Calu3 (cell line): ENCODE measurements at places on chromosomes 3 and 15.

DNA sequence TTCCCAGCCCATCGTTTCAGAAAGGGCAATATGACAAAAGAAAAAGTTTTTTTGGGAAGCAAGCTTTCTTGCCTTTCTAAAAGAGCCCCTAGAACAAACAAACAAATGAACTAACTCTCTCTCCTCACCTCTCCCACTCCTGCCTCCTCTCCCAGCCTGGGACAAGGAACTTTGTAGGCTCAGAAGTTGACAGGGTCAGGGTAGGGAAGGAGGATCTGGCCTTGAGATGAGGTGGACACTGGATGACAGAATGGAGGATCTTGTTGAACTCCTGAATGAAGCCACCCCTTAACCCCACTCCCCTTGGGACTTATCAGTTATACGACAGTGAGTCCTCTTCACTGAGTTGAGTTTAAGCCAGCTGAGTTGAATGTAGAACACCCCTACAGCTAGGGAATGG, 1.6 kb upstream of the ITGA11 start:
- DNase-seq: no peak

- peak; percentile 32 for DNase-seq
These were observed 21.0 kb downstream of the PTH1R start for GRCh38 chr3:46898321-46899150.

- peak; percentile 43 for DNase-seq
These were observed 82.9 kb upstream of the GSK3B start for GRCh38 chr3:120177151-120177550.

DNA sequence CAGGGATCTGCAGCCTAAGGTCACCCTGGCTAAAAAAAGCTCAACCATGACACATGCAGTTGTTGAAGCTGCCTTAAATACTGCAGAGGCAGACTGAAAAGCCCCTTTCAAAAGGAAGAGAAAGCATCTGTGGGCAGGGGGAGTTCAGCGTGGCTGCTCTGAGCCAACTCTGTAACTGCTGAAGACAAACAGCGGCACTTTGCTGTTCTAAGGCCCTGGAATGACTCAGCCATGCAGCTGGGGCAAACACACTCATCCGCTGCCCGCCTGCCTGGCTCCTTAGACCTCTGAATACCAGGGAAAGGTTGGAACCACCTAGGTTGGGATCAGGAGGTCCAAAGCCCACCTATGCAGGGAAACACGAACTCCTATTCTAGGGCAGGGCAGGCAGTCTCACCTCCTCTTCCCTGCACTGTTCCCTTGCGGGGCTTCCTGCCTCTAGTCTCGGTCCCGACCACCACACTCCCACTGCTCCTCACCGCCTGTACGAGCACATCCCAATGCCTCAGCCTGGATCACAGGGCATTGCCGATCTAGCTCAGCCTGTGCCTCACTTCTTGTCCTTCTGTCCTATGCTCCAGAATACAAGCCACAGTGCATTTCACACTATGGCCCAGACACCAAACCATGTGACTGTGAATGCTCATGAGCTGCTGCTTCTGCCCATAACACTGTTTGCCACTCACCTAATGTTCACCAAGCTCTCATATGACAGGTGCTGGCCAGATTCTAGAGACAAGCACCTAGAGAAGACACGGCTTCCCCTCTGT, 6.6 kb upstream of the MUSTN1 start:
- DNase-seq: no peak

GRCh38 chr3:173552526-173552925, 155.0 kb downstream of the NLGN1 start:
- no peak for DNase-seq

DNA sequence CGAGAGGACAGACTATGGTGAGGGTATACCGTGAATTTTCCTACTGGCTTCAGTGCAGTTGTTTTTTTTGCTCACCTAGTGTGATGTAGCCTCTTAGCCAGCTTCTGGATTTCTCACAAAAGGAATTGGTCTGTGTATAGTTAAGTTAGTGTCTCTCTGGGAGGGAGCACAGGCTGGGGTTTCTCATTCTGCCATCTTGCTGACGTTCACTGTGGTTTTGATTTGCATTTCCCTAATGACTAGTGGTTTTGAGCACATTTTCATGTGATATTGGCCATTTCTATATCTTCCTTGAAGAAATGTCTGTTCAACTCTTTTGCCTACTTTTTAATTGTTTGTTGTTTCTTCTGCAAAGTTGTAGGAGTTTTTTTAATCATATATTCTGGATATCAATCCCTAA, 2.2 kb upstream of the CD86 start:
- no peak for DNase-seq

DNA sequence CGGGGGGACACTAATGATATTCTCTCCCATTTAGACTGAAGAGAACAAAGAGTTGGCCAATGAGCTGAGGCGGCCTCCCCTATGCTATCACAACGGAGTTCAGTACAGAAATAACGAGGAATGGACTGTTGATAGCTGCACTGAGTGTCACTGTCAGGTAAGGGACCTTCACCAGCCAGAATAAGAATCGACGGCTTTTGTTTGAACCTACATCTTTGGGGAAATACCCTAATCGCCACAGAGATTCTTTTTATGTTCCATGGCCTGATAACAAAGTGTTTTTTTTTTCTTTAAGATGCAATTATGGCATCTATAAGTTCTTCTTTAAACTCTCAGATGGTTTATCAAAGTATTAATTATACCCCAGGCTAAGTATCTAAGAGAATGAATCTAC, 3.4 kb downstream of the THBS1 start:
- DNase-seq: no peak

- DNase-seq: no peak
These were observed 22.0 kb downstream of the WNT7A start for GRCh38 chr3:13857702-13858380.

- no peak for DNase-seq
These were observed 8.8 kb downstream of the FILIP1L start for GRCh38 chr3:100105501-100105900.

DNA sequence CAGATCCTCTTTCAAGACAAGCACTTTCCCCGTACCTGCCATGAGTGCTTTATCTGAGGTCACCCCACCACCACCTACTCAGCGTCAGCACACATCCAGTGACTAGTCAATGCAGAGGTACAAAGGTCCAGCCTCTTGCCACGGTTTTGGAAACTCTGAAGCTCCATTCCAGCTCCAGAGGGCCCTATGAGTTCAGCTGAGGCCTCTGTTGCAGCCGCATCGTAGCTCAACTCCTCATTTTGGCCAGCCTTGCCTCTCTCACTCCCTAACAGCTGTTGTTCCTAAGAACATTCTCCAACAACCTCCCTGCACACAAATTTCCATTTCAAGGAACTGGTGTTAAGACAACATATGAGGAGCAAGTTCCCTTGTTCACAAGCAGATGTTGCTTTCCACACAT, 405.1 kb upstream of the PROK2 start:
- no peak for DNase-seq

- no peak for DNase-seq
These were observed 56.8 kb downstream of the DNAH1 start for GRCh38 chr3:52372822-52373504.

DNA sequence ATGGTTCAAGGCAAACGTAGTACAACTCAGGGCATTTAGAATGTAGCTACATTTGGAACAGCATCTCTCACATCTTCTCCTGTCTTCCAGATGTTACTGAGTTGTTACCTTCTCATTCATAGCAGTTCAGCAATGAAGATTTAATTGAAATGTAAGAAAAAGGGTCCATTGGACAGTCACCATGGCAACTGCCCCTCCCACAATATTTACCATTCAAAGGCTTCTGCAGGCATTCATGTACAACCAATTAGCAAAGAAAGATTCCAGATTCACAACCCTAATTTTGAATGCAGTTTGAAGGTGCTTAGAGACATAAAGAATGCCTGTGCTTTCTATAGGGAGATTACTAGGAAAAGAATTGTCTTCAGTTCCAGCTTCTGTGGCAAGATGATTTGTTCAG, 22.2 kb downstream of the SCN11A start:
- DNase-seq: no peak

GRCh38 chr3:170768334-170768801, 101.6 kb downstream of the RPL22L1 start:
- no peak for DNase-seq

GRCh38 chr15:100169615-100170290, 172.0 kb downstream of the ADAMTS17 start:
- DNase-seq: no peak

GRCh38 chr15:52284164-52284563, 11.4 kb downstream of the MYO5C start:
- DNase-seq: no peak

DNA sequence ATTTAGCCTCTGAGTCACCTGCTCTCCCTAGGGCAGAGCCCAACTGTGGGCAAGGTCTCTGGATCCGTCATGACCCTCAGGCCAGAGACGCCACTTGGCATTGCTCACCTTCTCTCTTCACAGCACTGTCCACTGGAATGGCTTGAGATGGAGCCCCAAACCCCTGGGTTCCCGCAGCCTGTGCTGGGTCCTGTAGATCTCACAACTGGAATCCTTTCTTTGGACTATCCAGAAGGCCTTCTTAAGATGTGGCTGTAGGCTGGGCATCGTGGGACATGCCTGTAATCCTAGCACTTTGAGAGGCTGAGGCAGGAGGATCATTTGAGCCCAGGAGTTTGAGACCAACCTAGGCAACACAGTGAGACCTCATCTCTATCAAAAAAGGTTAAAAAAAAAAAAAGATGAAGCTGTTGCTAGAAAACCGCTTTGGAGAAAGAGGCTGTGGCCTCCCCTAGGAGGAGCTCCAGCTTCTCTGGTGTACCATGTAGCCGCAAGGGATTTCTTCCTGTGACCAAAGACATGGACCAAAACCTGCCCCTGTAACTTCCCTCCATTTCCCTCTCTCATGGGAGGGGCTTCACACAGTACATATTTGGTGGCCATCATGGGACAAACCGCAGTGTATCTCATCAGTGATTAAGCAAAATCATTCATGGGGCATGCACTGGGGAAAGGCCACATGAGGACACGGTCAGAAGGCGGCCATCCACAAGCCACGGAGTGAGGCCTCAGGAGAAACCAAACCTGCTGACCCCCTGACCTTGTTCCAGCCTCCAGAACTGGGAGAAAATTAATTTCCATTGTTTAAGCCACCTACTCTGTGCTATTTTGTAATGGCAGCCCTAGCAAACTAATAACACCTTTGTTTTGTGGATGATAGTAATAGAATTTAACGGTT, 23.3 kb upstream of the BUB1B start:
- DNase-seq: no peak

DNA sequence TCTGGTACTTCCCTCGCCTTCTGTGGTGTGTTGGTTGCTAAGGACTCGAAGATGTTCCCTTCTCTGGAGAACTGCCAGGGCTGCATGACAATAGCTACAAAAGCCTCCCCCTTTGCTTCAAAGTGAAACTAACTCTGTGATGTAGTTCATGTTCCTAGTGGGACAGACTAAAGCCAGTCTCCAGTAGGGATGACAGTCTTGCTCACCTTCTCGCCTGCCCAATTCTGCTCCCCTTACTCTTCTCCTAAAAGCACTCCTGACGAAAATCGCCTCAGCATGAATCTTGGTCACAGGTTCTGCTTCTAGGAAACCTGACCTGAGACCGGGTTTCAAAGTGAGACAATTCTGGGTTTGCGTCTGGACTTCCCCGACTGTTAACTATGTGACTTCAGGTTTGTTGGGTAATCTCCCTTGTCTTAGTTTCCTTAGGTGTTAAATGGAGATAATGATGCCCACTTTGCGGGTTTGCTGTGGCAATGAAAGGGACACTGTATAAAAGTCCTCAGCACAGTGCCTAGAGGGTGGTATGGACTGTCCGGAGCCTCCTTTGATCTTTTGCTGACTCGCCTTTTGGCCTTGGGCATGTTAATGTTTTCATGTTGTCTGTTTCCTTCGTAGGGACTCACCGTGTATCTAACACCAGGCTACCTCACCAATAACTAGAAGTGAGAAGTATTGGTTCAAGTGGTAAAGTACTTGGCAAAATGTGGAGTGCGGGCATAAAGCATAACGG, 24.9 kb upstream of the THRB start:
- DNase-seq: no peak

- DNase-seq: no peak
These were observed 60.0 kb upstream of the IL12A start for GRCh38 chr3:159928666-159929065.

DNA sequence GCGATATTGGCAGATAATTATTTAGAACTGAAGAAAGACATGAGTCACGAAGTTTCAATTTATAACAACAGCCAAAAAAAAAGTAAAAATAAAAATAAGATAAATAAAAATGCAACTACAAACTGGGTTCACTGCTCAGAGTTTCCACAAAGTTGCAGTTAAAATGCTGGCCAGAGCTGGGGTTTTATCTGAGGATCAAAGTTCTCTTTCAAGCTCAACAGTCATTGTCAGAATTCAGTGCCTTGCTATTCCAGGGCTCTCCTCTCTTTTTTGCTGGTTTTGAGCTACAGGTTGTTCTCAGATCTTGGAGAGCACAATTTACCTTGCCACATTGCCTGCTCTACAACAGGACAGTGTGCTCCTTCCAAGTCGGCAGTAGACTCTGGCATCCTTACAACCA, 60.1 kb downstream of the PYDC2 start:
- no peak for DNase-seq

DNA sequence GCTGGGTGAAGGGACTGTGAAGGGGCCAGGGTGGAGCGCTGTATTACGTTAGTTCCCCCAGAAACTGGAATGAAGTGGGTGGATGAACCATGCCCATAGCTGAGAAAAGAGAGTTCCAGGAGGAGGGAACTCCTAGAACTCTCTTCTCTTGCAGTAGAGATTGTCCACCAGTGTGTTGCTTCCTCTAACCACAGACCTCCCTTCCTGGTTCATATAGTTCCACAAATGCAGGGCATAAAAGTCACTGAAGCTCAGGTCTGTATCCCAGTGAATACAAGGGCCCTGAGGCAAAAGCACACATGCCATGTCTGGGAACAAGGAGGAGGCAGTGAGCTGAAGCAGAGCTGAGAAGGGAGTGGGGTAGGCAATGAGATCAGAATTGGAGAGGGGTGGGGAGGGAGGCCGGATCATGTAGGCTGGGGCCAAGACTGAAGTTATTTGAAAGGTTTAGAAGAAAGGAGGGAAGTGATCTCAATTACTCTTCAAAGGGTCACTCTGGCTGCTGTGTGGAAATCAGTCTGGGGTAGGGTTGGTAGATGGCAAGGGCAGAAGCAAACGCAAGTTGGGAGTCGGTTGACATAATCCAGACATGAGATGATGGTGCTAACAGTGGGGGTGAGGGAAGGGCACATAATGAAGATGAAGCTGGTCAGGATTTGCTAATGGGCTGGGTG, 6.5 kb downstream of the A4GNT start:
- DNase-seq: no peak

DNA sequence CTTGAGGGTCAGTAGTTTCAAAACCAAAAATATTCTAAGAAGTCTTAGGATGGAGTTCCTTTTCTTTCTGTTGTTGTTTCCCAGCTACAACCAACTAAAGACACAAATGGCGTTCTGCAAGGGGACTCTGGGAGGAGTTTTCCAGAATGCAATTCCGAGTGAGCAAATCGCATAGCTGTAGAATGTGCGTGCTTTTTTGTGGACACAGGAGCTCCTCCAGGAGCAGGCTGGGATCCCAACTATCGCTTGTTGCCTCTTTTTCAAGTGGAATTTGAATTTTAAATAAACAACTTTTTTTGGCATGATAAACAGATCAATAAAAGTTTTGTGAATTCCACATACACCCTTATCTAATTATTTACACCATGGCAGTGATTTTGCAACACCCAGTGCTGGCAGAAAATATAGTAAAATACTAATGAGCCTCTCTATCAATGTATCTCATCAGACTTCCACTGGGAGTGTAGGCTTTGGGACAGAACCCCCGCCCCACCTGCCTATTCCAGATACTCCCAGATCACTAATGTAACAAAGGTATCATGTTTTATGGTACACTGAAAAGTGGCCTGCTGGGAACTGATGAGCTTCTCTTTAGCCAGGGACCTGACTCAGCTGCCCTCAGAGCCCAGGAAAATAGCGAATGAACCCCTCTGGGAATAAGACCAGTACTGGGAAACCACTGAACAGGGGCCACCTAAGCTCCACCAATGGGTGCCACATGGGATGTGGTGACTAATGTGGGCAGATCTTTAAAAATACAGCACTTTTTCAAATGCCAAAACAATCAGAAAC, 66.4 kb downstream of the LMCD1 start:
- no peak for DNase-seq
